ENCODE measurements at places on chromosomes 13 and 19.

- DNase-seq = no peak
These were observed 8.1 kb downstream of the MRPS31 start for GRCh38 chr13:40762849-40763248.

GRCh38 chr13:33205804-33206221, 79.7 kb downstream of the STARD13 start:
- DNase-seq = no peak

GRCh38 chr19:47714339-47714738, 1.1 kb downstream of the EHD2 start:
- no peak for DNase-seq

- no peak for DNase-seq
These were observed 14.4 kb downstream of the LONP1 start for GRCh38 chr19:5705552-5705951.

DNA sequence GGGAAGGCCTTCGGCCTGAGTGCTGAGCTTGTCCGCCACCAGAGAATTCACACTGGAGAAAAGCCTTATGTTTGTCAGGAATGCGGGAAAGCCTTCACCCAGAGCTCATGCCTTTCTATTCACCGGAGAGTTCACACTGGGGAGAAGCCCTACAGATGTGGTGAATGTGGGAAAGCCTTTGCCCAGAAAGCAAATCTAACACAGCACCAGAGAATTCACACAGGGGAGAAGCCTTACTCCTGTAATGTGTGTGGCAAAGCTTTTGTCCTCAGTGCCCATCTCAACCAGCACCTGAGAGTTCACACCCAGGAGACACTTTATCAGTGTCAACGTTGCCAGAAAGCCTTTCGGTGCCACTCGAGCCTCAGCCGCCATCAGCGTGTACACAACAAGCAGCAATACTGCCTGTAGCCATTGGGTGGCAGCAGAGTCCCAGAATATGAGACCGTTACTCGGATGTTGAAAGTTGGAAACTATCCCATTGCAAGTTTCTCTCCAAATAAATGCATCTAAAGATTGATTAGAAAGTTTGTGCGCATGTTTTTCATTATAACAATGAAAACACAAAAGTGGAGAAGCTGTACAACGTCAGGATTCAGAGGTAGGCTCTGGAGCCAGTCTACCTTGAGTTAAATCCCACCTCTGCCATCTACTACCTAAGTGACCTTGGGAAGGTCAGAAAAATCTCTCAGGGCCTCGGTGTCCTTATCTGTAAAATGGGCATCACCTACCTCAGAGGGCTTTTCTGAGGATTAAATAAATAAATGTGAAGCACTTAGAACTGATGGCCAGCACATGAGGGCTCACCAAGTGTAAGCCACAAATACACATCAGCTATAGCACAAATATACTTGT, 21.1 kb downstream of the ZNF473 start:
- DNase-seq = peak; percentile 41

GRCh38 chr19:3365093-3365835, 1.1 kb upstream of the NFIC start:
- no peak for DNase-seq

DNA sequence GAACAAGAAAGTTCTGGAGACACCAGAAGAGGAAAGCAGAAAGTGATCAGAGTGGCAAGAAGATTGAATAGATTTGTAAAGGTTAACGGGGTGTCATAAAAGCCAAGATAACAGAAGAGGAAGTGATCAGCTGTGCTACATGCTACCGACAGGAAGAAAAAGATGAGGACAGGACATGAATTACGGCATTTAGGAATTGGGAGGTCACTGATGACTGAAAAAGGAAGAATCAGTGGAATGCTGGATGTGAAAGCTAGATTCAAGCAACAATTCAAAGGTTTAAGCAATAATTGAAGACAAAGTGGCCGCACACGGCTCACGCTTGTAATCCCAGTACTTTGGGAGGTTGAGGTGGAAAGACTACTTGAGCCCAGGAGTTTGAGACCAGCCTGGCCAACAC, 15.1 kb downstream of the ZNF160 start:
- no peak for DNase-seq
